ENCODE measurements at places on chromosomes 12 and 14.

DNA sequence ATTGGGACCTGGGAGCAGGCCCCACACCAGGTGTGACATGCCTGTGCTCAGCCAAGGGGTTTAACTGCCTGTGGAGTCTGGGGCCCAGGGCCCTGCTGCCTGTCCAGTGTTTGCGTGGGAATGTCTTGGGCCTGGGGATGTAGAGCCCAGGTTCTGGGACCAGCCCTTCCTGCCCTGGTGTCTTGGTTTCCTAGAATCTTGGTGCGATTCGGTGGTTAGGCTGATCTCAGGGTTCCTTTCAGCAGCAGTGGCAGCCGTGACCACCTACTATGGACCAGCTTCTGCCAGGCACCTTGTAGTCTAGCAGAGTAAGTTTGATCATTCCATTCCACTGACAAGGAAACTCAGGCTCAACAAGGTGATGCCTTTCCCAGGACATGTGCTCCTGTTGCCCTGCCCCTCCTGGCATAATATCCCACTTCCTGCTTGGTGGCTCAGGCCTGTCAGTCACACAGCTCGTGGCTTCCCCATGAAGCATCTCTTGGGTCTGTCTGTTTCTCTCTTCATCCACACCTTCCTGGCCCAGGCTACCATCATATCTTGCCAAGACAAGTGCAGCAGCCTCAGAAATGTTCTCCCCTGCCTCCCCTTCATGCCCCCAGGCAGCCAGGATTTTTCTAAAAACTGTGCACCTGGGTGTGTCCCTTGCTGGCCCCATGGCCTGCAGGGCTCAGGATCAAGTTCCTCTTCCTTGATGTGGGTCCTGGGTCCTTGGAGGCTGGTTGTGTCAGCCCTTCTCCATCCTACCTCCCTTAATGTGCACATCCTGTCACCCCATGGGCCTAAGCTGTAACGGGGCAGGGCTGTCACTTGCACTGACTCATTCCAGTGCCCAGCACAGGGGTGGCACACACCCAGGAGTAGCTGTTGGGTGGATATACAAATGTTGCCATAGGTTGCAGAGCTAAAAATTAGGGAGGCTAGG lies 101.6 kb downstream of the SLC25A47 start:
- peak; percentile 34 for DNase-seq

DNA sequence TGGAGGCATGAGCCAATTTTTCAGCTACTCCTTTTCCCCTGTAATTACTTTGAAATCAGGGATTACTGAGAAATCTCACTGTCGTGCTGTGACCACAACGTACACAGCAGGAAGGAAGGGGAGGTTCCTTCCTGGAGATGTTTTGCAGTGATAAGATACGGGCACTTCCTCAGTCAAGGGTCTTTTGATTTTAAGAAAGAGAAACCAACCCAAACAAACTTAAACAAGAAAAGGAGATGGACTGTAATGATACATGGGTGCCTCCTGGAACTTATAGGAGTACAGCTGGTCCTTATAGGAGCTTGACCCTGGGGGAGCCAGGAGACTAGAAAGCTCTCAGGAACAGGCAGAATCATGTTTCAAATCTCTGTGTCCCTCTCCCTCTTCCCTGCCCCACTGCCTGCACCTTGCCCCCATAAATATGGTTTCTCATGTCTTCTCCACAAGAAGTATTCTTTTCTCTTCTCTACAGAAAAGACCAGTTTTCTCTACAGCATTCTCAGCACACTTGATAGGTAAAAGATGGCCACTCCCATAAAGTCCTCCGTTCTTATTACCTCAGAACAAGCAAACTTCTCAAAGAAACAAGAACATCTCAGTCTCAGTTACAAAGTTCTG lies 281.1 kb upstream of the AMIGO2 start:
- peak; percentile 78 for DNase-seq

GRCh38 chr12:89680409-89680808 lies 28.2 kb downstream of the ATP2B1 start:
- DNase-seq = no peak

DNA sequence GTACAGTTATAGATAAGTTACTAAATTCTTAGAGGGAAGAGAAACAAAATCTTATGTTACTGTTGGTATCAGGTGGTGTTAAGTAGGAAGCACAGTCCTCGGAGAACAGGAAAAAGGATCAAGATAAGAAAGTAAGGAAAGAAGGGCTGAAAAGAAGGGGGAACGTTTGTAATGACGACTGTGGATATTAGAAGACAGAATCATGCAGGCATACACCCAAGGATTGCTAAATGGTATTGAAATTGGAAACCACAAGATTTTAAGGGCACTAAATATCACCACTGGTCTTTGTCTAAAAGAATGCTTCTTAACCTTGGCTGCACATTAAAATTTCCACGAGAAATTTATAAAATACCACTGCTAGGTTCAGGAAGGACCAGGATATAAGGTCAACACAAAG lies 34.1 kb upstream of the ERGIC2 start:
- no peak for DNase-seq

DNA sequence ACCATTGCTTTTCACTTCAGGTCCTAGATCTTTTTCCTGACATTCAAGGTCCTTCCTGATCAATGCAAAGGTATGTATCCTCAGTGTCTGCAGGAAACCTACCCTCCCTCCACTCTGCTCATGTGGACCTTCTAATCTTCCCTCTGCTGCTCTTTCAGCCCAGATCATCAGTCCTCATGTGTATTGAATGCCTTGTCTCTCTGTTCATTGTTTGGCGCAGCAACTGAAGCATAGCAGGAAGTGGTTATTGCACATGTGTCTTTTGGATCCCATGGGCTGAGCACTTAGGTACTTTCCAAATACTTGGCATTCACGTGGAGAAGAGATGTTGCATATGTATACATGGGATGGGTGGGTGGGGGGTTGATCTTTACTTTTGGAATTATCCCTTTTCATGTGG lies 4.3 kb upstream of the NIN start:
- DNase-seq = peak; percentile 33

DNA sequence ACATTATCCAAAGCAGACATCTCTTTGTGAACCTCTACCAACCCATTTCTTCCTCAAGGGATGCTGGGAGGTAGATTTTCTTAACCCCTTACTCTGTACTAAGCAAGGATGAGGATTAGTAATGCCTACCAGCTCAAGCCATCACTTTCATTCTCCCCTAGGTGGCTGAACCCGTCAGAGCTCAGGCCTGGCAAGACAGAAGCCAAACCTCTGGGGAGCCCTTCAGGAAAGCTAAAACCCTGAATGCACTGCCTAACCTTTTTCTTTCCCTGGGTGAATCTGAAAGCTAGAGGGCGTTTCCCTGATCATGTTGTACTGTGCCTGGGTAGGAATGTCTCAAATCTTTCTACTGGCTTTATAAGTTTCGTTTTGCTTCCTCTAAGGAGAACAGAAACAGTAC lies 617.3 kb downstream of the RPL10L start:
- no peak for DNase-seq

DNA sequence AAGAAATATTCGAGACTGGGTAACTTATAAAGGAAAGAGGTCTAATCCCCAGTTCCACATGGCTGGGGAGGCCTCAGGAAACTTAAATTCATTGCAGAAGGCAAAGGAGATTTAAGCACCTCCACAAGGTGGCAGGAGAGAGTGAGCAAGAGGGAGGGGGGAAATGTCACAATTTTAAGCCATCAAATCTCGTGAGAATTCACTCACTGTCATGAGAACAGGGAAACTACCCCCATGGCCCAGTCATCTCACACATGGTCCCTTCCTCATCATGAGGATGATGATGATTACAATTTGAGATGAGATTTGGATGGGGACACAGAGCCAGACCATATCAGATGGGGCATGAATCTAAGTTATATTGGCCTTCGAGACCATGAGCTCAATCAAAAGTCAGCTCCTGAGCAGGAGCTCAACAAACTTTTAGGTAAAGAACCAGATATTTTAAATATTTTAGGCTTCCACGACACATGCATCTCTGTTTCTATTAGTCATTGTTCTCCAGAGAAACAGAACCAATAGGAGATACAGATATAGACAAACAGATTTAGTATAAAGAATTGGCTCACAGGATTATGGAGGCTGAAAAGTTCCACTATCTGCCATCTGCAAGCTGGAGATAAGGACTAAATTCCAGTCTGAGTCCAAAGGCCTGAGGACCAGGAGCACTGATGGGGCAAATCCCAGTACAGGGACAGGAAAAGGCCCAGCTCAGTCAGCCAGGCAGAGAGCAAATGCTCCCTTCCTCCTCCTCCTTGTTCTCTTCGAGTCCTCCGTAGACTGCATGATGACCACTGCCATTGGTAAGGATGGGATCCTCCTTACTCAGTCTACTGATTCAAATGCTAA lies 24.9 kb downstream of the DGLUCY start:
- DNase-seq = peak; percentile 72

DNA sequence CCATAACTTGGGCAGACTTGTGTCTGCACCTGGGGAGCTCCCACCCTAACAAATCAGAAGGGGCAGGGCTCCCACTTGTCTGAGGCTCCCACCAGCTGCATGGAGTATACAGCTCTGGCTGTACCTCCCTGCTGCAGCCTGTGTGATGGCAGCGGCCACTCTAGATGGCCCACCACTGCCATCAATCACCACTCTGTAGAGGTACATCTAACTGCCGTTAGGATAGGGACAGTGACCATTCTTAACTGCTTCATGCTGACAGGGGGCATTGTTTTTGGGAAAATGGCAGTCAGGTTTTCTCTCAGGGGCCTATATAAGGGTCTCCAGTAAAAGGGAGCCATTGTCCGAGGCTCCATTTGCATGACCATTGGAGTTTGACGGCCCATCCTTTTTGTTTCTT lies 42.2 kb downstream of the HSD17B6 start:
- DNase-seq = no peak

DNA sequence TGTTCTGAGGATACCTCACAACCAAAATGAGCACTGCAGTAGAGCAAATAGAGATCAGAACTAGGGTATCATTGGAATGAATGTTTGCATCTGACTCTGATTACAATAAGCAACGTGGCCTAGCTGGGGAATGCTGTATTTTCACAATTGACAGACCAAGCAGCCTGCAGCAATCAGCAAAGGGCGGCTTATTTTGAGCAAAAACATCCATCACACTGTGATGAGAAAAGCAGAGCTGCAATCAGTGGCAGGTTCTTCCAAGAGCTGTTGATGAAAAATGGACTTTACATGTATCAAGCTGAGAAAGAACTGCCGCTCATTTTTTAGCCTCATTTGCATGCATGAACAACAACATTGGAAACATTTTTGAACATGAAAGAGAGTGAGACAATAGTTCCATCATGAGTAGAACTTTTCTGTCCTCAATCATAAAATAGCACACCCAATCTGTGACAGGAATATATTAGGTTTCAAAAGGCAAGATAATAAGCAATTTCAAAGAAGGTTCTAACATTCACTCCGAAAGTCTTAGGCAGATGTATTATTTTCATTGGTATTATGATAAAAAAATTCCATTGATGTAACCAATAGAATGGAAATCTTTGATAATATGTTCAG lies 249.7 kb upstream of the FBXO33 start:
- DNase-seq = no peak

GRCh38 chr14:35480119-35480769 lies 53.7 kb upstream of the INSM2 start:
- peak; percentile 84 for DNase-seq

- peak; percentile 48 for DNase-seq
Measured at GRCh38 chr12:12693111-12693671, 2.8 kb downstream of the GPR19 start.

GRCh38 chr12:53733807-53734200 lies 6.6 kb upstream of the CALCOCO1 start:
- DNase-seq = no peak

- DNase-seq = no peak
Measured at GRCh38 chr14:59484639-59485175, 390 bp downstream of the JKAMP start.

GRCh38 chr12:107522692-107523477 lies 162.7 kb upstream of the PWP1 start:
- no peak for DNase-seq

- DNase-seq = no peak
Measured at GRCh38 chr12:132649226-132649945, 30.8 kb downstream of the P2RX2 start.

DNA sequence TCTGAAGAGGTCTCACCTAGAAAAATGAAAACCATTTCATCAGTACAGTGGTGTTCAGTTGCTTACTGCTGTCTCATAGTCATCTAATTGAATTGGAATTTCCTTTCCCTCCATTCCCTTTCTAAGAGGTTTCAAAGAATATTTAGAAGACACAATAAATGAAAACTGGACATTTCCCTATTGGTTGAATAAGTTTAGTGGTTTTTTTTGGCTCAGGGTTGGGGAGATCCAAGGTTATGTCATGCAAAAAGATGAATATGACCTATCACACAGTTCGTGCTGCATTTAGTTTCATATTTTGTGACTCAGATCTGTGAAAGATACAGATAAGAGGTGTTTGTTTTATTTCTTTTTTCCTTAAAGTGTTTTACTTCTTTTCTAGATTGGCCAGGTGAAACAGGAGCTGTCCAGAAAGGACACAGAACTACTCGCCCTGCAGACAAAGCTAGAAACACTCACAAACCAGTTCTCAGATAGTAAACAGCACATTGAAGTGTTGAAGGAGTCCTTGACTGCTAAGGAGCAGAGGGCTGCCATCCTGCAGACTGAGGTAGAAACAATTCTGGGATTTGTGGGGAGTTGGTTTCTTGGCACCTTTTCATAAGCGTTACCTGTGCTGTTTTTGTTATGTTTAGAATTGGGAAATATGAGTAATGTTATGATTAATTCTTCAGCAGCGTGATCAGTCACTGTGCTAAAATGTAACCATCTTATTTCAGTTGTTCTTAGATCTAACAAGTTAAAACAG lies 124.6 kb downstream of the ERC1 start:
- DNase-seq = no peak

- no peak for DNase-seq
Measured at GRCh38 chr12:54052438-54053002, 1.1 kb upstream of the HOXC4 start.

DNA sequence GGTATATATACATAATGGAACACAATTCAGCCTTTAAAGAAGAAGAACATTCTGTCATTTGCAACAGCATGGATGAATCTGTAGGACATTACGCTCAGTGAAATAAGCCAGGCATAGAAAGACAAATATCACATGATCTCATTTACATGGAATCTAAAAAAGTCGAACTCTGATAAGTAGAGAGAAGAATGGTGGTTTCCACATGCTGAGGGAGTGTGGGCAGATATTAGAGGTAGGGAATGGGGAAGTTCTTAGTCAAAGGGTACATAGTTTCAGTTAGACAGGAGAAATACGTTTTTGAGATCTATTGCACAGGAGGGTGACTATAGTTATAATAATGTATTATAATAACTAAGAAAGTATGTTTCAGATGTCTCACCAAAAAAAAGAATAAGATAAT lies 71.4 kb downstream of the ADAMTS20 start:
- no peak for DNase-seq

DNA sequence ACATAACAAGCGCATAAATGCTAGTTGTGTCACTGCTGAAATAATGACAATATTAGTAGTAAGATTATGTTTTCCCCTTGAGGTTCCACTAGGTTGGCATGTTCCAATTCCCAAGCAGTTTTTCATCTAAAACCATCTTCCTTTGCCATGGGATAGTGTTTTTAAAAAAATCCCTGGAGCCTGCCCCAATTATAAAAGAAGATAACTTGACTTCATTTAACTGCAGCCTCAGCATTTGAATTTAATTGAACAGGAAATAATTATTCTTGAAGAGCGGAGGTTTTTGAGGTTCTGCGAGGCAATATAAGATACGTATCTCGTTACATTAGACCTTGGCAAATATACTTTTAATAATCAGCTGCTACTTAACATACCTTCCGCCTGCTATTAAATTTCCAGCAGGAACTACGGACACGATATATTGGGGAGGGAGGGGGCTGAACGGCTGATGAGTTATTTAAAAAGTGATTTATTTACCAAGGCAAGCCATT lies 65.2 kb upstream of the HSPB8 start:
- DNase-seq = no peak

- DNase-seq = no peak
Measured at GRCh38 chr12:24759155-24759554, 189.7 kb downstream of the BCAT1 start.
